Immature natural killer cell (primary cell): ENCODE measurements at places on chromosomes 5 and 9.

DNA sequence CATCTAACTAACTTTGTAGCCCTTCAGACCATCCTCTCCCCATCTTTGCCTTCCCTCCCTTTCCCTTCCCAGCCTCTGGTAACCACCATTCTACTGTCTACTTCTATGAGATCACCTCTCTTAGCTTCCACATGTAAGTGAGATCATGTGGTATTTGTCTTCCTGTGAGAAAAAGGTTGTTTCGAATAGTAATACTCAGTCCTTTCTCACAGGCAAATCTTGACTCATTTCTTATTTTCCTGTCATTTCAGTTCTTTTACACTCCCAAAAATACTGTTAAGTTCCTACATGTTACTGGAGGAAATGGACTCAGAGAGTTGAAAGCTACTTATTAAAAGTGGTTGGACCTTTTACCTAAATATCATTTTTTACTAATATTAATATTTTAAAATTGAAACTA, 82.1 kb downstream of the SLF1 start:
- DNase-seq = peak; percentile 4

- DNase-seq = no peak
These were observed 59.5 kb upstream of the FOXI1 start for GRCh38 chr5:170046241-170046640.

DNA sequence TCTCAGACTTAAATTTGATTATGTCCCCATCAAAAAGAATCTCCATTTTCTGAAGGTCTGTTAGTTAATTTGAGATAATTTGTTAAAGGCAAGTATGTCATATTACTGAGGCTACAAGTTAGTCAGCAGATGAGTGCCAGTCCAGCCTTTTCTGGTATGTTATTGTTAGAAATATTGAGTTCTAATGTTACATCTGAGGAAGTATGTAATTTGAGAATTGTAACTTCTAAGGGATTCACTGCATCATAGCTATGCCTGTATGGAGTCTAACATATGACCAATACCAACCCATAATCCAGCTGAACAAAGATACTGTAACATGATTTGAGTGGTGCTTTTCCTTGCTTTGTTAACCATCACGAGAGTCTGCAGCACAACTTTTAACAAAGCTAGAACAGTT, 13.9 kb downstream of the SLC23A1 start:
- DNase-seq = no peak

DNA sequence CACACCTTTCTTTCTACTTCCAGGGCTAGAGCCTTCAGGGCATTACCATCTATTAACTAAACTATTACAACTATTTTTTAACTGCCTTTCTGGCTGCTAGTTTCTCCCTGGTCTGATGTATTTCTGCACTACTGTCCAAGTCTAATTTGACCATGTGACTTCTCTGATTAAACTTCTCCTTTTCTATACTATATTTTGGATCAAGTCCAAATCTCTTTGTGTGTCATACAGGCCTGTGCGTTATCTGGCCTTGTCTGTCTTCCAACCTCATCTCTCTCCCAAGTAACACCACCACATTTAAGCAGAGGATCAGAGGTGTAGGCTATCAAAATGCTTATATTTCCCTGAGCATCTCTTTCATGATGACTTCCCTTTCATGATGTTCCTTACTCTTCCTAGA, 47.2 kb upstream of the OR13F1 start:
- no peak for DNase-seq

- DNase-seq = no peak
These were observed 101.0 kb downstream of the CD180 start for GRCh38 chr5:67095346-67096171.

GRCh38 chr5:16854351-16854750, 81.7 kb downstream of the MYO10 start:
- no peak for DNase-seq

GRCh38 chr9:37066139-37066725, 32.2 kb upstream of the PAX5 start:
- no peak for DNase-seq

DNA sequence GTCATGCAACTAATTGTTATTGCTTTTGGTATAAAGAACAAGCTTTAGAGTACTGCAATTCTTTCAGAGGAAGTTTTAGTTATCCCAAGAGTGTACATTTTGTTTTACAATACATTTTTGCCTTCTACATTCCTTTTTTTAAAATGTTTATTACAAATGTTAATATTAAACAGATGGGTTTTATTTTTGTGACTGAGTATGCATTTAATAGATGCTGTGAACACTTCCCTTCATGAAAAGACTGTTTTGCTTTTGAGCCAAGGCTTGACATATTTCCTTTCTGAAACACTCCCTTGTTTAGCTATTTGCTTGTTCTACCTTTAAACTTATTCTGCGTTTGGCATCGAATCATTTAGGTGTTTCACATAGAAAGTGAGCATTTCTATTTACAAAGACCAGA, 14.8 kb upstream of the ZNF474 start:
- no peak for DNase-seq

DNA sequence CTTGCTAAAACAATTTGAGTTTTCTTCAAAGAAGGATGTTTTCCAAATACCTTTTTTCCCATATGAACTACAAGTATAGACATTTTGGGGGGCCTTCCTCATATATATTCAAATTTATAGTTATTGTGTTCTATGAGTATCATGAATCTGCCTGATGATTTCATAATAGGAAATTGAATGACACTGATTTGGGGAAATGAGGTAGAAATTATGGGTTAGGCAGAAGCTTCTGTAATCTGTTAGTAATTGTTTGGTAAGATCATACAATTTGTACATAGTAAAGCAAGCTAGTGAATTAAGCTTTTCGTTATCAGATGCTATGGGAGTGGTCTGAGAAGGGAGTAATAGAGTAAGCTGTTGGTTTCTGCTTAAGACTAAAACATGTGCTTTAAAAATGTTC, 98.0 kb downstream of the TRIO start:
- DNase-seq = no peak

- DNase-seq = no peak
These were observed 313.4 kb downstream of the DEPDC1B start for GRCh38 chr5:60386436-60387050.

DNA sequence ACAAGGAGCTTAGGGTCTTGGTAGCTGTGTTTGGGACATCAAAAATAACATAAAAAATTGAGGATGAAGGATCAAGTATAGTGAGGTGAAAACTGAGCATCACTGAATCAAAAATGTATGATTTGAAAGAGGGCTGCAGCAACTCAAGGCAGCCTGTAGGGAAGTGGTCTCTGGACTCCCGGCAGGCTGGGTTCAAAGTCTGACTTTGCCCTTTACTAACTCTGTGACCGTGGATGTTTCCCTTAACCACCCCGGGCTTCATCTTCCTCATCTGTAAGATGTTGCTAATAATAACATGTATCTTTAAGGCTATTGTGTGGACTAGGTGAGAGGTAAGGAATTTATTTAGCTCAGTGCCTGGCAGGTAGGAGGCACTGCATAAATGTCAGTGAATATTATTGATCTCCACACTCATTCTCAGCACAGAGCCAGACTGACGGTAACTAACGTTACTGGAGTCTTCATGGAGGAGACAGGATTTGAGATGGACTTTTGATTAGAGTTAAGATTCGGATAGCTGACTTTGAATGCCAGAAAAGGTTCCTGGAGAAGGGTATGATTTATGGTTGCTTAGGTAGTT, 367.3 kb downstream of the NDUFS4 start:
- DNase-seq = no peak

DNA sequence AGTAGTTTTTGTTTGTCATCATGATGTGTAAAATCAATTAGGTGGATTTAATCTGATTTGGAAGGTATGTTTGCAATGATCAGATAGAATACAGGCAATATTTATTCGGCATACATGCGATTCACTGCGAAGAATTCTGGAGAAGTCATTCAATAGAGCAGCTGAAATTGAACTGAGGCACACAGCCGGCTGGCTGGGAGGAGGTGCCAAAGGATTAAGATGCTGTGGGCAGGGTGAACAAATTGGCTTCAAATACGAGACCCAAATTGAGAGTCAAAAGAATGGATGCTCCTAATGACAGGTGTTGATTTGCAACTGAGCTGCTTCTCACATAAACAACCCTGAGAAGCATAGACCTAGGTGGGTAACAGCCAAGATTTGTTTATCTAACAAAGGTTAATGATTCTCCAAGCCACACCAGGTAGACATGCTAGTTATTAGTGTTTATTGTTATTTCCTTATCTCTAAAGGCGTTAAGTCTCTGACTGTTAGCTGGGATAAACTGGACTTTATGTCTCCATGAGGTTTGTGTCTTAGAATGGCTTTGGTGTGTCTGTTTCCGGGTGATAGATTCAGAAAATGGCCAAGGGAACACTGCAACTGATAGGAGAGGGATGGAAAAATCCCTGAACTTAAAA, 55.3 kb upstream of the CLINT1 start:
- no peak for DNase-seq

GRCh38 chr5:177452688-177453638, 6.3 kb downstream of the PRR7 start:
- DNase-seq = no peak

DNA sequence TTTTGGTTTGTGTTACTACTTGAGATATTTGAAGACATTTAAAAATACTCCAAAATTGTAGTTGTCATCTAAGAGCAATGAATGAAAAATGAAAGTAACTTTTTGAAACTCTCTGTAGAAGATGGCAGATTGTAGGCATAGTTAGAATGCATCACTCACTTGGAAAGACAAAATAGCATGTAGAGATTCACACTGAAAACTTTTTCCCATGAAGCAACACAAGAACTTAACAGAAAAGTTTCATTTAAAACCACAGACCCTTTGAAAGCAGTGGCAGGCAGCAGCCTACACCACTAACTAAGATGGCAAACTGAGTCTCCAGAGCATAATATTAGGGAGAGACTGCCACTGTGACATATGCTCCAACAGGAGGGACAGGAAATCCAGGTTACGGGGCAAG, 18.9 kb upstream of the FAM174A start:
- DNase-seq = no peak

- DNase-seq = no peak
These were observed 132.4 kb downstream of the GABBR2 start for GRCh38 chr9:98576354-98576753.

- DNase-seq = no peak
These were observed 39.7 kb upstream of the NIPBL start for GRCh38 chr5:36836831-36837230.

GRCh38 chr5:157388111-157388710, 71.8 kb upstream of the NIPAL4 start:
- no peak for DNase-seq

GRCh38 chr9:88664773-88665172, 129.8 kb downstream of the NXNL2 start:
- DNase-seq = no peak

DNA sequence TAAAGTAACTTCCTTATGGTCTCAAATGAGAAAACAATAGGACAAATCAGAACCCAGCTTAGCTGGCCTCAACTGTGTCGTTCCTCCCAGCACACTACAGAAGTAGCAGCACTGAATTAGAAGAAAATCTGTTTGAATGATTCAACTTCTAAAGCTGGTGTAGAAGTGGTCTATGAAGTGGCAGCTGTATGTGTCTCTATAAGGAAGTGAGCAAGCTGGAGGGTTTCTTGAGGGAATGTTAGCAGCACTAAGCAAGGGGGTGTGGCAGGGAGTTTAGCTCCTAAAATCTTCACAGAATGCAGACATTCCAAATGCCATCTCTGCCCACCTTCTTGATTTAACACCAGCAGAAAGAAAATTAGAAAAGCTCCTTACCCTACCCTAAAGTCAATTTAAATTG, 4.1 kb downstream of the KLF9 start:
- no peak for DNase-seq

DNA sequence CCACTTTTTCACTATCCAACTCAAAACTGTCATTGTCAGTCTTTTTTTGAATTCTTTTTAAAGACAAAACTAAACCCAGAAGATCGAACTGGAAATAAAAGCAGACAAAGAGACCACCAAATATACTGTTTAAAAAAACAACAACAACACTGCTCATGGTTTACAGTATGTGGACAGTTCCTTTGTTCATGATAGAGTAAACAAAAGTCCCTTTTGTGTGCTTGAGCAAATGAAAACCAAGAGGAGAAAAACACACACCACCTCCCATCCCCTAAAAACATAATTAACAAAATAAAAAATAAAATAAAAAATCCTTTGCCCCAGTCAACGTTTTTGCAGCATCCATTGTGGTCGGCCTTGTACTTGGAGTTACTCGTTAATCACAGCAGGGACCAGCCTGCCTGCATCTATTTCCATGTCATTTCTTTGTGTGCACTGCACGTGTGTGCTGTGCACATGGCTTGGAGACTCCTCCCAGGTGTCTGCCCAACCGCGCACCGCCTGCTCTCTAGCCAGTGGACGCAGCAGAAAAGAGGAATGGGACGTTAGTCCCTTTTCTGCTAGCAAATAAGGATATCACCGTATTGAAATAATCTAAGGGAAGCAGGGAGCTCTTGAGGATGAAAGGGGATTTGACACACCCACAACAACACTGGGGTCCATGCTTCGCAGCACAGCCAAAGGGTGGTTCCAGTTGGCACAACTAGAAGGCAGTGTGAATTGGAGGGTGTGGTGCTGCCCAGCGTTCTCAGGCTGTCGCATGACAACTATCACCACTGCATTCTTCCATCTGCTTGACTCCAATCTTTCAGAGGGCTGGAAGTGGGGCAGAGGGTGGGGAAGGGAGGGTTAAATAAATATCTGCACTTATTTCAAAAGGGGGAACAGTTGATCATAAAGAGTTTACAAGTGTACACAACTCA, 130.0 kb downstream of the SEMA6A start:
- DNase-seq = no peak

DNA sequence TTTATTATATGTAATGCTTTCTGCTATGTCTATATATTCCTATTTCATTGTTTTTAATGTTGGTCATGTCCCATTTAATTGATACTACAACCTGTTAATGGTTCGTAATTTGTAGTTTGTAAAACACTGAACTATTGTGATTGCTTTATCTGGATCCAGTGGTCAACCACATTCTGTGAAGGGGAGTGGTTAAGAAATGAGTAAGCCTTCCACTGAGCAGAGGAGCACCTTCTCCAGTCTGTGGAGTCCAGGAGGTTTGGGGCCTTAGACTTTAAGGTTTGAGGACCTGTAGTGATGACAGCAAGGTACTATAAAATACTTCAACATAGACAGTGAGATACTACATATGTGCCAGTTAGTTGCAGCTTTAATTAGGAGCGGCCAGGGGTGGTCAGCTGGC, 67.7 kb upstream of the RAD23B start:
- DNase-seq = no peak

DNA sequence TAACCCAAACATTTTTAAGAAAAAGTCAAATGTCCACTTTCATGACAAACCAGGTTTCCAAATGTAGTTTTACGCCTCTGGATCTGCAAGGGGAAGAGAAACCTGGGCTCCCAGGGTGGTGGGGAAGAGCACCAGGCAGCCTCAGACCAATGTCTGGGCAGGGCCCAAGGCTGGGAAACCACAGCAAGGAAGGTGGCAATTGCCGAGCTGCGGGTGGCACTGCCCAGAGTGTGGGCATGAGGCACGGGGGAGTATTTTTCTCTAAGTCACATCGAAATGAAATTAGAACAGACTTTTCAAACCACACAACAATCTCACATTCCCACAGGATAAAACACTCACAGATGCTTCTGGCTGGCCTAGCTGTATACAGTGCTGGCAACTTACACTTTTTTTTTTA, 32.6 kb upstream of the RASGEF1C start:
- DNase-seq = no peak

GRCh38 chr5:129820-130219, 37.9 kb downstream of the PLEKHG4B start:
- DNase-seq = no peak
